ENCODE measurements at places on chromosomes 7 and 10.
A peak's percentile ranks its signal among the peaks of the same experiment; 100 is the strongest.

DNA sequence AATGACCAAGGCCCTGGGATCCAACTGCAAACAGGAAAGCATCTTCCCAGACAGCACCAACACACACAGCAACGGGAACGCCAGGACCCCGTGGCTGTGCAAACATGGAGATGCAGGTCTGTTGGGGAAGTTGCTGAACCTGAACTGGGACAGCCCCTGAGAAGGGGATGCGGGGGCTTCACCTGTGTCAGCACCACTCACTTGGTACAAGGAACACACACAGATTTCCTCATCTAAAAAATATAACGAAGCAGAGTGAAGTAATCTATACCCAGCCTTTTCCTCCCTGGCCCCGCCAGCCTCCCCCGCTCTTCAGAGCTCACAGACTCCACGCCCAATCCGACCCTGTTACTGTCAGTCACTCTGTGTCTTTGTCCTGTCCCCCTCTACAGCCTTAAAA is 93.0 kb downstream of the PTPRN2 start:
- DNase-seq, result no peak

- no peak for DNase-seq
Measured at GRCh38 chr7:108048422-108048821, 45.5 kb upstream of the LAMB1 start.

DNA sequence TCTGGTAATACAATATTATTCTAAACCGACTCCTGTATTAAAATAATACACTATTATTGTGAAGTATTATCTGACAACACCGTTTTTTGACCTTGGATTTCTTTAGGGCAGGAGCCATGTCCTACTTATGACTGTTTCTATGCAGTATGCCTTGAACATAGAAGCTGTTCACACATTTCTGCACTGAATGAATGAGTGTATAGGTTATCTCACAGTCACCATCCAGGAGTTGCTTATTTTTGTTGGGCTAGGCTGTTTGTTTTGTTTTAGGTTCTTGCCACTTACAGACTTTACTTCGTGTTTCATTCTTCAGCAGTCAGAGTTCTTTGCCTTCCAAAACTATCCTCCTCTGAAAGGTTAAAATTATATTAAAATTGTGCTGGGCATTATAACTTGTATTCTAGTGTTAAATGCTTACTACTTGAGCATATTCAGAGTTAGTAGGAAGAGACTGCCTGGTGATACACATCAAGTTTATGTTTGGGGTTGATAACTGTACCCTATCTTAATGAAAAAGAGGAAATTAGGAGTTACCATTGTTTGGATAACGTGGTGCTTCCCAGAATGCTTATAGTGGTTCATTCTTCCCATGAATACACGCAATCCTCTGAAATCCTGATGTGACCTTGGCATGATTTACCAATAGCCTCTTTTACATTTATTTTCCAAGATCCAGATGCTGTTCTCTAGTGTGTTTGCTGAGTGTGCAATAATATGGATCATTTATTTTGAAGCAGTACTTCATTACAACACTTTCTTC is 1.7 kb downstream of the RALA start:
- DNase-seq, result no peak

GRCh38 chr7:118657391-118658005 is 433.0 kb downstream of the ANKRD7 start:
- no peak for DNase-seq

- DNase-seq, result no peak
Measured at GRCh38 chr10:63769367-63769766, 248.2 kb downstream of the REEP3 start.

DNA sequence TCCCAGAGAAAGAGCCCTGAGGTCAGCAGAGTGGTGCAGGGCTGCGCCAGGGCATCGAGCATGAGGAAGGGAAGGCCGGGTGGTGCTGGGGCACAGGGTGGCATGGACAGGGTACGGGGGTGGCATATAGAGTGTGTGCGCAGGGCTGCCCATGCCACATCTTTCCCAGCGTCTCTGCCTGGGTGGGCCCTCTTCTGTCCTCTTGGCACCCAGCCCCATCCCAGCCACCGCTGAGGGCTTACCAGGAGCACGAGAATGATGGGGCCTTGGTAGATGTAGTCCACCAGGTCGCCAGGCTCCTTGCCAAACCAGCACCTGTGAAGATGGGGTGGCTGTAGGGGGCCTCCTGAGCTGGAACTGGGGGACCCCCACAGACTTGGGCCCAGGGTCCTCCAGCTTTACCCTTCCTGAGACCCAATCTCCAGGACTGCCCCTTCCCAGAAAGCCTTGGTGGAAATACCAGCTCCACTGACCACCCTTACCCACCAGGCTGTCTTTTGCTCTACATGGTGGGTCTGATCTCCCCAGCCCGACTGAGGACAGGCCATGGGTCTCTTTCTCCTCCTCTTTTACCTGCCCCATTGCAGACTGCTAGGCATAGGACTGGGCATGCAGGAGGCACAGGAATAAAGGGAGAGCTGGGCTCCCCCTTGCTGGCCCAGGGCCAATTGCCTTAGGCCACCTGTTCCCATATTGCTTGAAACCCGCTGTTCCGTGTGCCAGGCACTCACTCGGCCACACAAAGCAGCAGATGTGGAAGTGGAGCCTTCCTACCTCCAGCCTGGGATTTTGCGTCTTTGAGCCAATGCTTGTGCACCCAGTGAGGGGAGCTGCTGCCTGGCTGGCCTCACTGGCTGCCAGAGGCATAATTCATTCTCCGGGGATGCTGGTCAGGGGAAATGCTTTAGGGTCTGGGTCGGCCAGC is 21.7 kb downstream of the CRHR2 start:
- DNase-seq, result no peak

DNA sequence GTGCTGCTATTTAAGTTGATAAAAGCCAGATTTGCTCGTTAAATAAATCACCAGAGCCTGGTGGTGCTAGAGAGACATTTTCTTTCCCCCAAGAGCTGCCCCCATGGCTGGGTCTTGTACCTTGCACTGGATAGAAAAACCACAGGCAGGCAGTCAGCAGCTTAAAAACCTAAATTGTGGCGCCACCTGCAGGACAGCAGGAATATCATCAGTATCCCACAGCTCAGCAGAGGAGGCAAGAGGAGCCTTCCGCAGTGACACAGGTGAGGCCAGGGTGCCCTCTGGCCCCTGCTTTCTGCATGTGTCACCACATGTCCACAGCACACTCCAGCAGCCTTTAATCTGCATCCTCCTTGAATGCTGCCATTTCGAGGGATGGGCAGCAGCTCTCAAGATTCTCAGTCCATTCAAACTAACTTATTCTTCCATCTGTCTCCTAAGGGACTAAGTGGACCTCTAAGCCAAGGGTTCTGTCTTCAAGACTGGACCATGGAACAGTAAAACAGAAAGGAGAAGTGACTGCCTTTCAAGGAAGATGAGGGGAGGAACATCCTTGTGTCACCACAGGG is 4.5 kb upstream of the PLXNA4 start:
- no peak for DNase-seq

DNA sequence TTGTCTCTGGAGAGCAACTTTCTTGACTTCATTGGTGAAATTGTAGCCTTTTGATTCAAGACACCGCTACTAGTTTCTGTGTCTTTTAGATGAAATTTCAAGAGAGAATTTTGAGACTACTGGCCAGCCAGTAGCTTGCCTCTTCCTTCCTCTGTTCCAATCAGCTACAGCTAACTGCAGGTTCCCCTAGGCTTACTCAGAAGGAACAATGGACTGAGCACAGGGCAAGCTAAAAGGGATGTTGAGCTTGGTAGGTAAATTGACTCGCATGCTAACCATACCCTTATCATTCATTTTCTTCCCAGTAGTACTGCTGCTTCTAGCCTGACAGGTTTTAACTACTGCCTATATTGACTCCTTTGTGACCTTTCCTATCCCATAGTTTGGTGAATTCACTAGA is 81.1 kb downstream of the RUNDC3B start:
- DNase-seq, result no peak

- no peak for DNase-seq
Measured at GRCh38 chr7:149799397-149800168, 26.2 kb upstream of the ZNF467 start.

DNA sequence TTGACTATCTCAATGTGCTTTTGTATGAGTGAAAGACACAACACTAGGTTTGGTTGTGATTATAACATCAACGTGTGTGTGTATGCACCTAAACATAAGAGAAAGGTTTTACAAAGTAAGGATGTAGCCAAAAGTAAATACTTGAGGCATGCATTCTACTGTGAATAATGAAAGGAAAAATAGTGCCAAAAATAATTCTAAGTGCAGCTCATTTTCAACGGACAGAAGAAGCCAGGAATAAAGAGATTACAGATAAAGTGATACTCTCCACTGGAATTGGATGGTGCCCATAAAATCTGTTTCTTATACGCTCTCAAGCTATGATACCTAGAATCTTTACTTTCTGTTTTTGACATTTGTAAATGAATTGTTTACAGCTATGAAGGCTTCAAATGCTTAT is 135.0 kb upstream of the TMEM72 start:
- no peak for DNase-seq

- no peak for DNase-seq
Measured at GRCh38 chr10:102342458-102342857, 53.0 kb upstream of the NFKB2 start.

- no peak for DNase-seq
Measured at GRCh38 chr7:156929789-156930539, 19.5 kb upstream of the NOM1 start.

- peak; percentile 40 for DNase-seq
Measured at GRCh38 chr10:79266543-79267312, 80.5 kb upstream of the PPIF start.

GRCh38 chr7:114989531-114989930 is 67.6 kb downstream of the MDFIC start:
- no peak for DNase-seq

GRCh38 chr7:2513702-2514101 is 5.9 kb upstream of the LFNG start:
- DNase-seq, result no peak

- no peak for DNase-seq
Measured at GRCh38 chr10:91043173-91043910, 122.5 kb upstream of the ANKRD1 start.

GRCh38 chr7:107045195-107045960 is 873 bp downstream of the PRKAR2B start:
- DNase-seq, result no peak

DNA sequence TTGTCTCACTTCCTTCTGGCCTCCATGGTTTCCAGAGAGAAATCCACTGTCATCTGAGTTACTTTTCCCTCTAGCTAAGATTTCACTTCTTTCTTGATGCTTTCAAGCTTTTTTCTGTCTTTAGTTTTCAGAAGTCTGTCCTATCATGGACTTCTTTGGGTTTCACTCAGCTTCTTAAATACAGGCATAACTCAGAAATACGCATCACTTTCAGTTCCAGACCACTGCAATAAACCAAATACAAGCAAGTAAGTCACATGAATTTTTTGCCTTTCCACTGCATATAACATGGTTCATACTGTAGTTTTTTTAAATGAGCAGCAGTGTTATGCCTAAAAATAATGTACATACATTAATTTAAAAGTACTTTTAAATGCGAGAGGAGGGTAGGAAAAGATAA is 48.7 kb downstream of the STK17A start:
- DNase-seq, result no peak

DNA sequence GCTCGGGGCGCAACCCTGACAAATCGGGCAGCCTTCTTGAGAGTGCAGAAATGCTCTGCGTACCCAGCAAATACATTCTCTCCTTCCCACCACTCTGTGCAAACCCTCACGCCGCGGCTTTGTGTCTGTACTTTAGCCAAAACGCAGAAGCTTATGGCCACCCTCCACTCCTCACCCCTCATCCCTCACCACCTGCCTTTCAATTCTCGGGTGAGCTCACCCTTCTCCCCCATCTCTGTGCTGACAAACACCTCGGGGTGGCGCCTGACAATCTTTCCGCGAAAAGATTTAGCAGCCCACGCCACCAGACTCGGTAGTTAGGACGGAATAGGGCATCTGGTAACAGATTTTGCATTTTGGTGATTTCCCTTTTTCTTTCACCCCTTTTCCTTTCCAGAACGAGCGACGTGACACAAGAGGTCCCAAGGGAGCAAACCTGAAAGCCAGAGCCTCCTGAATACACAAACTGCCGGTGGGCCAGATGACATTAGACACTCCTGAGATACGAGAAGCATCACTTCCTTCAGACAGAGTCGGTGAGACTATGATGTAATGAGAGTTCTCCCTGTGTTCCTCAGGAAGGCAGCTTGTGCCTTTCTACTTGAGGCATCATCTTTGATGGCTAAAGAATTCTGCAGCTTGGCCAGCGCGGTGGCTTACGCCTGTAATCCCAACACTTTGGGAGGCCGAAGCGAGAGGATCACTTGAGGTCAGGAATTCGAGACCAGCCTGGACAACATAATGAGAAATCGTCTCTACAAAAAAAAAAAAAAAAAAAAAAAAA is 671 bp upstream of the ATAD1 start:
- no peak for DNase-seq

- DNase-seq, result no peak
Measured at GRCh38 chr10:5450605-5451384, 38.4 kb downstream of the NET1 start.

DNA sequence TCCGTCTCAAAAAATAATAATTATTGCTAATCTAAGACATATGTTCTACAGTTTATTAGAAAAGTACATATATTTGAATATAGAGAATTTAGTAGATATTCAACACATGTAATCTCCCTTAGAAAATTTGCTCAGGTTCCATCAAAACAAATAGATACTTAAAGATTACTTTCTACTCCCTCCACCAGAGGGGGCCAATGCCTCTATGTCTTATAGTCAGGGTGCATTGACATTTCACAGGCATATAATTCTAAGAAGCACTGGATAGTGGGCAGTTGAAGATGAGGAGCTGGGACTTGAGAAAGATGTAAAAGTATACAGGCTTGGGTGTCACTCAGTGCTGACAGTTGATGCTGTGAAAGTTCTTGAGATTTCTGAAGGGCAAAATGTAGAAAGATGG is 301.6 kb upstream of the HPS1 start:
- DNase-seq, result no peak

GRCh38 chr10:119677126-119677525 is 25.9 kb downstream of the BAG3 start:
- no peak for DNase-seq
